ENCODE measurements at places on chromosomes 1 and 21. TPM values are rescaled to one million over a fixed set of nuclear protein-coding genes. Genes with fewer than 3 reads are reported as not detected.

Gene ATP13A2
- 53.9 TPM for total RNA-seq

Gene CELA2B
- not detected for total RNA-seq

Gene DYRK3
- total RNA-seq = 1.2 TPM

Gene TRIM67
- total RNA-seq = not detected

Gene PTPRU
- 2.0 TPM for total RNA-seq

Gene SV2A
- total RNA-seq = 1.1 TPM

Gene PDC
- total RNA-seq = not detected

DNA sequence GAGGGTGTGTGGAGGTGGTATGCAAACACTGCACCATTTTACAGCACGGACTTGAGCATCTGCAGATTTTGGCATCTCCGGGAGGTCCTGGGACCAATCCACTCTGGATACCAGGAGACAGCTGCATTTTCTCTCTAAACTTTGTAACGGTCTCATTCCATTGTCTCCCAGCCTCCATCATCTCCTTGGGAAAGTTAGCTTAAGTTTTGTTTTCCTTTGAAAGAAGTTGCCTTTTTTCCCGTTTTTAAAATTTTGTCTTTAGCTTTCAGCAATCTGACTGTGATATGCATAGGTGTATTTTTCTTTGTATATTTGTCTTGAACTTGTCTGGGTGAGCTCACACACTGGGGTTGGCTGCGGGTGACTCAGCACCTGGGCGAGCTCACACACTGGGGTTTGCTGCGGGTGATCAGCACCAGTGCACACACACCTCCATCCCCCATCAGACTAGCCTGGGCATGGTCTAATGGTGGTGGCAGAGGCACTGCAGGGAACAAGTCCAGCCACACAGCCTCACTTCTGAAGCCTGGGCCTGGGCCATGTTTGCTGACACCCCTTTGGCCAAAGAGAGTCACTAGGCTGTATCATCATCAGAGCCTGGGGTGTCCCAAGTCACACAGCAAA is 32.1 kb upstream of the COL18A1 start:
- no peak for DNase-seq

- no peak for DNase-seq
These were observed 81.4 kb upstream of the TLR5 start for GRCh38 chr1:223224465-223224864.

GRCh38 chr1:30427545-30427944 is 295.8 kb downstream of the MATN1 start:
- no peak for DNase-seq

DNA sequence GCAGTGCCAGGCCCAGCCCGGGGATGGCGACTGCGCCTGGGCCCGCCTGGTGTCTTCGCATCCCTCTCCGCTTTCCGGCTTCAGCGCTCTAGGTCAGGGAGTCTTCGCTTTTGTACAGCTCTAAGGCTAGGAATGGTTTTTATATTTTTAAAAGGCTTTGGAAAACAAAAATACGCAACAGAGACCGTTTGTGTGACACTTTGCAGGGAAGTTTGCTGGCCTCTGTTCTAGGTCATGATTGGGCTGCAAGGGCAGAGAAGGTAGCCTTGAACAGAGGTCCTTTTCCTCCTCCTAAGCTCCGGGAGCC is 719 bp downstream of the SOD1 start:
- no peak for DNase-seq

- no peak for DNase-seq
These were observed 12.0 kb downstream of the PEF1 start for GRCh38 chr1:31632649-31633048.

DNA sequence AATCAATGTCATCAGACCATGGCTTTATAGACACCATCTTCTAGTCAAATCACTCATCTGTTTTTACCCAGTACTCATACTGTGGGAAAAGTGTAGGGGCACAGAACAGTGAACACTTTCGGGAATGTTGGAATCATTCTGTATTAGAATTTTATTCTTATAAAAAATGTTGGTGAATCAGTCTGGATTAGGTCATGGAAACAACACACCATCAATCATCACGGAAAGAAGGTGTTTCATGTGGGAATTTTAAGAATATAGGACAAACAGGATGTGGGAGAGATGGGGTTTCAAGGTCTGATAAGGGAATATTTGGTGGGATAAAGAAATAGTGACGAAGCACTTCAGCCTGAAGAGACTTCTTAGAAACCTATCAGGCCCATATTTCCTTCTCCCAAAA is 17.3 kb downstream of the GBP1 start:
- no peak for DNase-seq

GRCh38 chr1:161163793-161164192 is 2.4 kb upstream of the PPOX start:
- no peak for DNase-seq

GRCh38 chr1:81305997-81306452 is 494.7 kb upstream of the ADGRL2 start:
- DNase-seq = peak; percentile 5

DNA sequence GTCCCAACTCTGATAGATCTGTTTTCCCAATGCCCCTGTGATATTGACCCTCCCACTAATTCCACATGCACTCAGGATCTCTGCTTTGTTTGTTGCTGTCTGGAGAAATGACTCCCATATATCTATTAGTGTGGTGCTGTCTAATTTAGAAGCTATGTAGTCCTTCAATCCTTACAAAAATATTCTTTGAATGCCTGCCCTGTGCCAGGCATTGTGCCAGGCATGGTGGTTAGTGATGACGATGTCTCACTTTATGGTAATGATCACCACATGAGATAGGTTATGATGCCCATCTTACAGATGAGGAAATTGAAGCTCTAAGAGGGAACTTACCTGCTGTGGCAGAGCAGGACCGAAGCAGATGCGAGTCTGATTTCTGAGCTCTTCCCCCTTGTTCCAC is 12.9 kb downstream of the MYOG start:
- DNase-seq = no peak

- DNase-seq = peak; percentile 31
These were observed 266.9 kb downstream of the ASTN1 start for GRCh38 chr1:176897350-176898236.

DNA sequence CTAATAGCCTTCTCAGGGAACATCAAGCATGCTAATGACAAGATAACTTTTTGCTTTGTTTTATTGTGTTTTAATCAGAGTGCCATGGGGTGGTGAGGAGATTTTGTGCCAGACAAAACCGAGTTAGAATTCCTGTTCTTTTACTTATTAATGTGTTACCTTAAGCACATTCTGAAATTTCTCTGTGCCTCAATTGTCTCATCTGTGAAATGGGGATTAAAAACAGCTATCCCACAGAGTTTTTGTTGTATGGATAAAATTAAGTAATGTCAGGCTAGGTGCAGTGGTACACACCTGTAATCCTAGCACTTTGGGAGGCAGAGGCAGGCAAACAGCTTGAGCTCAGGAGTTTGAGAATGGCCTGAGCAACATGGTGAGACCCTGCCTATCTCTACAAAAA is 138.0 kb downstream of the PROX1 start:
- no peak for DNase-seq
